ENCODE measurements at places on chromosomes 7 and 10.

DNA sequence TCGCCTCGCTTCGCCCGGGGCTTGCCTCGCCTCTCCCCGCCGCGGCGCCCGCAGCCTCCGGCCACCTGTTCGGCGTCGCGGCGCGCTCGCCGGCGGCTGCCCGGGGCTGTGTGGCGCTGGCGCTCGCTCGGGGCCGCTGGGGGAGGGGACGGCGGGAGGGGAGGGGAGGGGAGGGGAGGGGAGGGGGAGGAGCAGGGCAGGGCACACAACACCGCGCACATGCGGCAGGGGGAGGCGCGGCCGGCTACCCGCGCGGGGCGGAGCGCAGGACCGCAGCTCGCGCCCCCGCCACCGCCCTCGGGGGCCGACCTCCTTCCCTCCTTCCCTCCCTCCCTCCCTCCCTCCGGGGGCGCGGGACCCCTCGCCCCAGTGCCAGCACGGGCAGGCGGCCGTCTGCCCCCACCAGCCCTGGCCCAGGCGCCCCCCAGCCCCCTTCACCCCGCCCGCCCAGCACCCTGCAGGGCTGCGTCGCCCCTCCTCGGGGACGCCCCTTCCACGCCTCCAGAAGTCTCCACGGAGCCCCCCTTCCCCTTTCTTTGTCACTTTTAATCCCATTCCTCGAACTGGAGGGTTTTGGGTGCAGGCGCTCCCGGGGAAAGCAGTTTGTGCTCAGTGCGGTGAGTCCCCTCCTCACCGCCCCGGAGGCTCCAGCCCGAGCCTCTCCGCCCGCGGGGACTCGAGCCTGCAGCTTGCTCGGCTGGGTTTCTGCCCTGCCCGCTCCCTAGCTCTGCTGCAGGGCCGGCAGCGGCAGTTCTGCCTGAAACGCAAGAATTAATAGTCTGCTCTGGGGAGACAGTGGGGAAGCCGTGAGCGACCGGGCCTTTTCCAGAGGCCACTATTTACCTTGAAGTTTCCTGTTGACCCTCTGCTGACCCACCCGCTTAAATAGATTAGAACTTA lies at the start of gene PARD3:
Gene PARD3 (minus strand): TSS at position 112 of the 900 bp plus-strand sequence. CDS start 301 bp downstream, outside the sequence.
- DNase-seq: no peak

GRCh38 chr10:90286941-90287340 lies 570.9 kb downstream of the HTR7 start:
- no peak for DNase-seq

GRCh38 chr10:93751832-93752231 lies 5.9 kb upstream of the LGI1 start:
- peak; percentile 26 for DNase-seq

DNA sequence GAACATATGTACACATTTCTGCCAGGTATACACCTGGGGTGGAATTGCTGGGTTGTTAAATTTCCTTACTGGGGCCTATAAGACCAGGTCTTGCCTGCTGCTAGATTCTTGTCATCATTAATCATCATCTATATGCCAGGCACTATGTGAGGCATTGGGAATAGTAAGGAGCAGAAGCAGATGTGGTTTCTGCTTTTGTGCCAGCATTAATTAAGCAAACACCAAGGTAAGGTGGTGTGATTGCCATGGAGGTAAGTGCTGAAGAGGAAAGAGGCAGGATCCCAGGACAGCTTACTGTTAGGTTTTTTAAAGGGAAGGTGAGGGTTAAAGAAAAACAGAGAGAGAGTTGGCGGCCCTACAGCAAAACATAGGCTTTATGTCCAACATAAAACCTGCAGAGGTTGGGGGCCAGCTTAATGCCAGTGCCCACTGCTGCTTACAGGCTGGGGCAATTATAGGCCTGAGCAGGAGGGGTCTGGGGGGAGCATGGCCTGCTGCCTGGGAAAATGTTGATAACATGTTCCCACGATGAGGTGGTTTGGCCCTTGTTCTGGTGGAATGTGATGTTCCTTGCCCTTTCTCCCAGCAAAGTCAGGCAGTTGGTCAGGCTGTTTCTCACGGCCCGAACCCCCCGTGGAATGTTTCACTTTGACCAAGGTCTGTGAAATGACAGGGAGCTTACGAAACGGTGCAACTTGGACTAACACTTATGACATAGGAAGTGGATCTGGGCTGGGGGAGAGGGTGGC lies 93.9 kb downstream of the RBM20 start:
- DNase-seq: no peak

GRCh38 chr7:99772565-99772964 lies 11.4 kb downstream of the CYP3A4 start:
- DNase-seq: no peak

DNA sequence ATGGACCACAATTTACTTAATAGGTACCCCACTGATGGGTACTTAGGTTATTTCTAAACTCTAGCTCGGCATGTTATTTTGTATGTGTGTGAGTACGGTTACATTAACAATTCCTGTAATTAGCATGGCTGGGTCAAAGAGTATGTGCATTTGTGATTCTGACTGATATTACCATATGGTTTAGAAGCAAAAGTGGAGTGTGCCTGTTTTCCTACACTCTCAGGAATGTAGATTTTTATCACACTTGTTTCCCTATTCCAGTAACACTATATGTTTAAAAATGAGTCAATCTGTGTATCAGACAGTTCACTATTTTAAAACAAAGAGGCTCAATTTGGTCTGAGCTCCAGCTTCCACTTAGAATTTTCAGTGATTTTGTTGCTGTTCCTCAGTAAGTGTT lies 44.6 kb upstream of the GSDME start:
- no peak for DNase-seq

DNA sequence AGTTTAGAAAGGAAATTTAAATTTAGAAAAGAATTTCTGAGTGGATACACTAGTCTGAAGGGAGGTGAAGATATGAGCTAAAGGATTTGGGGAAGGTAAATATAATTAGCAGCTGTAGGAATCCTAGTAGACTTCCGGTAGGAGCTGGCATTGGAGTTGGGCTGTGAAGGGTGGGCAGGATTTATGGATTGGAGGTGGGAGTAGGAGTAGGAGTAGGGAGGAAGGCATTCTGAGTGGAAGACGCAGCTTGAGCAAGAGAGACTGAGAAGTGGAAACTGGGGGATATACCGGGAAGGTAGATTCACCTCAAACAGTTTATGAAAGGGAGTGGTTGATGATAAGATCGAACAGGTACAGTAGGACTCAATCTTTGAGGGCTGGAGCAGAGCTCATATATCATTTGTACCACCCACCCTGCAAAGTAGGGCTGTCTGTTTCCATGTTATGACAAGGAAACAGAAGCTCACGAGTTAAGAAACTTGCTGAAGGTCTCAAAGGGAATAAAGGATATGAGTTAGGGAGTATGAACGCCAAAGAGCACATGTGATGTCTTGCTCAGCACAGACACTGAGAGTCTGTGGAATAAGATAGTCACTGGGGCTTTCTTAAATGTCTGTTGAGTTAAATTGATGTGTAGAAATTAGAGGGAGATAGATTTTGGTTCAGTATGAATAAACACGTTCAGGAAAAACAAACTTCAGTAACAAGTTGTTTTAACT lies 81.6 kb downstream of the RPS24 start:
- DNase-seq: no peak

DNA sequence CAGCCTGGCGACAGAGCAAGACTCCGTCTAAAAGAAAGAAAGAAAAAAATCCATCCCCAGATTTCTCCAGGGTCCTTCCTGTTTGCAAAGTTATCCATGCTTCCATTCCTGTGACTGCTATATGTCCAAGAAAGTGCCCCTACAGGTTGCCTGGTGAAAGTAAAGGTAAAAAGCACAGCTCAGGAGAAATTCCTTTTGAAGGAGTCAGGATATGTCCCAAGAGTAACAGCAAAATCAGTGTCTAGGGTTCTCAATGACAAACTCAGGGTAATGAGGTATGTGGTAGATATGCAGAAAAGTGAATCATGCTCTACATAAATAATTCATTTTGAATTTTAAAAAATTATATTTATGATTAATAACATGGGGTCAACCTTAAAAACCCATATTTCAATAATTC lies 91.5 kb downstream of the CTTNBP2 start:
- no peak for DNase-seq

GRCh38 chr7:31860925-31861324 lies 173.9 kb downstream of the PPP1R17 start:
- no peak for DNase-seq

GRCh38 chr10:63783882-63784281 lies 262.7 kb downstream of the REEP3 start:
- no peak for DNase-seq

GRCh38 chr7:74093671-74094223 lies 10.1 kb downstream of the LIMK1 start:
- DNase-seq: no peak

- no peak for DNase-seq
Observed at GRCh38 chr10:130834170-130834569, 477.4 kb downstream of the TCERG1L start.

DNA sequence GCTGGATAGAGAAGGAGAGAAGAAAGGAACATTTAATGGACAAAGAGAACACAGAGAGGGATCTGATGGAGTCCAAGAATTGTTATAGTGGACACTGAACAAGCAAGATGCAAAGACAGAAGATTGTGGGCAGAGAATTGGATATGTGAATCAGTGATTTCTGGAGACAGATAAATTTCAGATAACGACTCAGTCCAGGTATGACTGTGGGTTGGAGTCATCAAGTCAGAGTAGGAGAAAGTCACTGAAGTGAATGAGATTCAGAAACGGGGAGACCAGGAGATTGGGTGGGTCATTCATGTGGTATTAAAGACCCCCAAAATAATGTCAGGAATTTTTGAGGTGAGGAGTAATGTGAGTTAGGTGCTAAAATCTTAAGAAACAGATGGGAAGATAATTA lies 23.0 kb downstream of the ASB4 start:
- DNase-seq: no peak

- DNase-seq: no peak
Observed at GRCh38 chr7:122515404-122515803, 183.5 kb downstream of the RNF133 start.

DNA sequence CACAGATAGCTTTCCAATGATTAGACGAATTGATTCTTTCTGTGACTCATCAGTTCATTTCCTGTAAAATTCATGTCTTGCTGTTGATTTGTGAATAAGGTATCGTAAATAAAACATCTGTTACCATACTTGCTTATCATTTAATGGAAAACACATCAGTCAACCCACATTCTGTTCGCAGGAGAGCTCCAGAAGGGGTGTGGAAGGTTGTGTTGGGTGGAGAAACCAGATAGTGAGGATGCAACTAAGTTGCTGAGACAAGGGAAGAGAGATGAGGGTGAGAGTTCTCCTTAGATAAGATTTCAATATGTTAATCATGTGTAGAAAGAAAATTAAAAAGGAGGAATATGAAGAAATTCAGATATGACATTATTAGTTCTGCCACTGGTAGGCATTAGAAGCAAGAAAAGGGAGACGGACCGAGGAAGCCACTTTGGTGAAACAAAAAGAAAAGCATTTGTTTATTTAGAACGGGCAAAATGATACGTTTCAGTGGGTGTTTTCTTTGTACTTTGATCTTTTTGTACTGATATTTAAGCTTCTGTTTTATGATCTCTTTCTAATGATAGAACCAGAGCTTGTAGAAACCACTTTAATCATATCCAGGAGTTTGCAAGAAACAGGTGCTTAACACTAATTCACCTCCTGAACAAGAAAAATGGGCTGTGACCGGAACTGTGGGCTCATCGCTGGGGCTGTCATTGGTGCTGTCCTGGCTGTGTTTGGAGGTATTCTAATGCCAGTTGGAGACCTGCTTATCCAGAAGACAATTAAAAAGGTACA lies 7.8 kb downstream of the CD36 start:
- no peak for DNase-seq

DNA sequence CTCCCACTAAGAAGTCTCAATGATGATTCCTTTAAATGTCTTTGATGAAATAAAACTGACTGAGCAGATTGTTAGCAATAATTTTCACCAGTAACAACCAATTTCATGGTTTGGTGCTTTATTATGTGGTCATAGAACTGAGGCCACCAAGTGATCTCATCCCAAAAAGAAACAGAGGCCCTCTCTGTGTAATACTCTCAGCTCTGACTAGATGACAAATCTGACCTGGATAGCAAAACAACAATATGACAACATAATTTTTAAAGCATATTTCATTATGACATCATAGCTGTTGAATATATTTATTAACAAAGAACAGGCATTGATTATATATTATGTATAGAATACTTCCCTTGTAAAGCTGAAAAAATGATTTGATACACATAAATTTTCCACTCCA lies 5.9 kb downstream of the SEMA3E start:
- no peak for DNase-seq

DNA sequence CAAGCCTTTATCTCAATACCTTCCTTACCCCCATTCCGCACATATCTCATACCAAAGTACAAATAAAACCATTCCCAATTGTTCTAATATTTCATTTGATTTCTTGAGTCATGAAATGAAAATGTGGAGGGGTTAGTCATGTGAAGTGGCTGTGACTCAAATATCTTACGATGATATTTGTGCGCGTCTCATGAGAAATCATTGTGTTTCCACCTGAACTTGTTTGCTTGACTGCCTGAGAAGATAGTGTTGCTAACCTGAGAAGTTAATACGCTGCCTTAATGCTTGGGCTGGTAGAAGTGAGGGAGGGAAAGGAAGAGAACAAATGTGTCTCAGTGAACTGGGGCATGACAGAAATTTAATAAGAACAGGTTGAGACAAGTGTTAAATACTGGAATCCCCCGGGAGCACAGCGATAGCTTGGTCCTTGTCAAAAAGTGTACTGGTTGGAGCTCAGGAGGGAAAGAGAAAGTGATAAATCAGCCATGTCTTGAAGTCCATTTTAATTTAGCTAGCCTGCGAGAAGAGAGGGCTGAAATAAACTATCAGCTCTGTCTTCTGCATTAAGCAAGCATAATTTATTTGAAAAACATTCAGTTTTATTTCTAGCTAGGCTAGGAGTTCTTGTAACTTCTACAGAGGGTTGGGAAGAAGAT lies 7.2 kb upstream of the EPHA1 start:
- no peak for DNase-seq

DNA sequence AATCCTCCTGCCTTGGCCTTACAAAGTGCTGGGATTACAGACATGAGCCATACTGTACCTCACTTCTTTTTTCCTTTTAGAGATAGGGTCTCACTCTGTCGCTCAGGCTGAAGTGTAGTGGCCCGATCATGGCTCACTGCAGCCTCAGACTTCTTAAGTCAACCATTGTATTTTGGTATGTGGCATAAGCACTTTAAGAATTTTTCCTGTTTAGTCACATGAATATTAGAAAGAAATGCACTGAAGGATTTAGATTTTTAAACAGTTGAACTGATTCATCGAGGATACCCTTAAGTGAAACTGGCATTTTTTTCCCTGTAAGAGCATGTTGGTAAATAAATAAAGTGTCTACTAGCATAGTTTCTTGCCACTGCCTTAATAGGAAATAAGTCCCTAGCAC lies 319.3 kb upstream of the CACNA2D1 start:
- no peak for DNase-seq

GRCh38 chr10:124198125-124198501 lies 104.7 kb upstream of the CHST15 start:
- DNase-seq: no peak

DNA sequence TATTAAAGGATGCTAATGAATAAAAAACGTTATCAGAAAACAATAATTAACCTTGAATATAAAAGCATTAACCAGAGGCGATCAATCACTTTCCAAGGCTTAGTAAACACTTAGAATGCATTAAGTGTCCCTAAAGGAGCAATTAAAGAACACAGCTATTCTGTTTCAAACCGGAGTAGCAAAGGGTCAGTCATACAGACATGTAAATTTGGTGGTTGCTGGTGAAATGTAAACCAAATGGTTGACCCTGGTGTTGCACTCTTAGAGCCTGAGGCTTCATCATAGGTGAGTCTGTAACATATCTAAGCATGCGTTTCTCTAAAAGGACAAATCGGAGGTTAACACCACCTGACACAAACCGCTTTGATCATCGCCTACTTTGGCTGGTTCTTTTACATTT lies 1280.1 kb downstream of the TYW1 start:
- DNase-seq: no peak

Measured in inflammatory macrophage treated with lipopolysaccharide for 4 hours (primary cell).